ENCODE measurements at places on chromosomes 7 and 10.
A peak's percentile ranks its signal among the peaks of the same experiment; 100 is the strongest.

GRCh38 chr10:77463967-77464745, 173.5 kb downstream of the KCNMA1 start:
- DNase-seq = no peak

- DNase-seq = no peak
Observed at GRCh38 chr10:47376522-47377220, 7.4 kb downstream of the ZNF488 start.

- DNase-seq = no peak
Observed at GRCh38 chr10:35579726-35580422, 25.3 kb upstream of the GJD4 start.

GRCh38 chr10:113872139-113873030, 17.9 kb downstream of the NHLRC2 start:
- peak; percentile 38 for DNase-seq

GRCh38 chr7:33262476-33262875, 133.1 kb downstream of the BBS9 start:
- DNase-seq = no peak

GRCh38 chr10:76000550-76000949, 569.1 kb downstream of the LRMDA start:
- no peak for DNase-seq

- DNase-seq = no peak
Observed at GRCh38 chr7:142646386-142647140, 102.7 kb upstream of the PRSS1 start.

GRCh38 chr10:101880232-101880573, 36.6 kb upstream of the KCNIP2 start:
- no peak for DNase-seq

- DNase-seq = no peak
Observed at GRCh38 chr10:132550366-132551092, 12.9 kb downstream of the INPP5A start.

GRCh38 chr10:13218878-13219277, 15.3 kb downstream of the UCMA start:
- no peak for DNase-seq

- peak; percentile 89 for DNase-seq
Observed at GRCh38 chr7:87312215-87312865, 33.1 kb upstream of the CROT start.

- DNase-seq = no peak
Observed at GRCh38 chr7:156435486-156436231, 204.9 kb upstream of the RNF32 start.

DNA sequence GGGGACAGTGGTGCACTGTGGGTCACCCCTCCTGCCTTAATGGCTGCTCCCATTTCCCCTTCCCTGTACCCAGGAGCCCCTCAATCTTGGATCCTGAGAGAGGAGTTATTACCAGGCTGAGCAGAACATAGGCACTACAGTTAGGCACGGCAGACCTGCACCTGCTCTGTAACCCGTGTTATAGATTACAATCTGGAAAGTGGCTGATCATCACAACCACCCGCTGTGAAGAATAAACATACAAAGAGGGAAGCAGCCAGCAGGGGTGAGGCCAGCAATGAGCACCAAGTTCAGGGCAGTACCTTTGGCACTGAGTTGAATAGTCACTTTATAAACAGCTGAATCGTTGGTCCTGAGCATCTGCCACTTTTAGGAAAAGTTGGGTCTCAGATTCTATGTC, 1.7 kb downstream of the CDHR1 start:
- DNase-seq = no peak

GRCh38 chr10:24866604-24867583, 85.5 kb downstream of the PRTFDC1 start:
- peak; percentile 81 for DNase-seq
